ENCODE measurements at places on chromosomes 5 and 9.

DNA sequence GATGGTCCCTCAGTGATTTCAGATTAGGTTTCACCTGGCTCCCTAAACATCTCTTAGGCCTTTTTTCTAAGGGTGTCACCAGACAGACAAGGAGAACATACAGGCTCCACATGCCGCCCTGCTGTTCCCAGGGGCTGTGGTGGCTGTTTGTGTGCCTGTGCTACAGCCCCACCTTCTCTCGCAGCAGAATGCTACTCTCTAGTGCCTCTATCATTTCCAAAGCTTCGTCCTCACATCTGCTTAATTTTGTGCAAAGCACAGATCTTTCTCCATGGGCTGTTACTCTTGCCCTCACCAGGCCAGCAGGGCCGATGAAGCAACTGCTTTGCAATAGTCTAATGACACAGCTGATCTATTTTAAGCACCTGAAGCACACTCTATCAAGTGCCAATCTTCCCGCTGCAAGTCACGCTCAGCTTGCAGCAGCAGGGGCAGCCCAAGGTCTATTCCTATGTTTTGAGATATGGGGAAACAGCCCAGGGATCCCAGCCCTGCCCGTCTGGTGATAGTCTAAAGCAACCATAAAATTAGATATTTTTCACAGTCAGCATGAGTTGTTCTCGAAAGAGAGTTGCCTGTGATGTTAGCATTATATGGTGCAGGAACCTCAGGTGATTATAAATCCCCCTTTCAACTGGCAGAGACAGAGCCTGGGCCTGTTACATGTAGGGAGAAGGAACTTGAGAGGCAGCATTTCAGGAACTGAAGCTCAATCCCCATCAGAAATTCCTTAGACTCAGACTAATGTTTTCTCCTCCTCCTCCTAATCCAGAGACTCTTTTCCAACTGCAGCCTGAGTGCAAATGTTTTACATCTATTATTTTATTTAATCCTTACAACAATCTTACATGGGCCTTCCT is 12.7 kb downstream of the ABLIM3 start:
- no peak for DNase-seq

DNA sequence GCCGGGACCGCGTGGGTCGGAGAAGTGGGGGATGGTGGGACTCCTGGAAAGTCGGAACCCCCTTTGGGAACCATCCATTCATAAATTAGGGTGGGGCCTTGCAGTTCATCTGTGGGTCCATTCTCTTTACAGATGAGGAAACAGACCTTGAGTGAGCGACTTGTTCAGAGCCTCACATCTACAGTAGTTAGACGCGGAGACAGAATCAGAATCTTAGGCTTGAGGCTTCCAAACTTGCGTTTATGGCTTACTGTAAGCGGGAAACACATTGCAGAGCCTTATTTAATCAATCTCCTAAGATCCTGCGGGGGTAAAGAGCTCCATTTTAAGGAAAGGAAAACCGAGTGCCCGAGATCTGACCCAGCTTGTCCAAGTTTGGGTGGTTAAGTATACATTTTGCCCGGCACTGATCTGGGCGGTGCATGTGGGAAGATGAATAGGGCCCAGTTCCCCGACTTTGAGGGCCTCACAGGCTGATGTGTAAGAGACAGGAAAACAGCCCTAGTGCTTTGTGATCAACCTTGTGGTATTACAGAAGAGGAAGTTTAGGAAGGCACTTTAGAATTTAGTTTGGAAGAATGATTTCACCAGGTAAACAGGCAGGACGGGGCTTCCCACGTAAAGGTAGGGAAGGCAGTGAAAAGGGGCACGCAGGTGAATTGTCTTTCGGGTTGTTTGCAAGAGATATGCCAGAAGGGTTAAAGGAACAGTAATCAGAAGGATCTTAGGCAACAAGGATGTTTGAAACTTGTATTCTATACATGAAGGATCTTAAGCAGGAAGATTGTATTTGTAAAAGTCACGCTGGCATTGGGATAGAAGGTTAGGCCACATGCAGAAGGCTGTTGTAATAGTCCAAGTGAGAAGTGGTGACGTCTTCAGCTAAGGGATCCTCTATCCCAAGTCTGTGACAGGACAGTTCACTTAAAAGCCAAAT is 744 bp downstream of the TARS1 start:
- no peak for DNase-seq

DNA sequence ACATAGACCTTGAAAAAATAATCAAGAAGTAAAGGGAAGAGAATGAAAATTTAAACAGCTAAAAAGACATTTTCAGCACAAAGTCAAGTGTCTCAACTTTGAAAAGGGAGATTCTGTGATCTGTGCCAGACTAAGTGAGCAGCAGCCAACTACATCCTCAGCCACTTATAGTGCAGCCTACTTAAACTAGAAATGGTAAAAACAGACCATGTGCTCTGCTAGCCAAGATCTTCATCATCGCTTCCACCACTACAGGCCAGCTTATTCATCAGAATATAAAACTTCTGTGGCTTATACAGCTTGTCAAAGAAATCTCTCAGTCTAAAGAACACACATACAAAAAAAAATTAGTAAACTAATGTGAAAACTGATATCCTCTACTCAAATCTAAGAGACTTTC is 63.5 kb downstream of the CEMIP2 start:
- DNase-seq: no peak

DNA sequence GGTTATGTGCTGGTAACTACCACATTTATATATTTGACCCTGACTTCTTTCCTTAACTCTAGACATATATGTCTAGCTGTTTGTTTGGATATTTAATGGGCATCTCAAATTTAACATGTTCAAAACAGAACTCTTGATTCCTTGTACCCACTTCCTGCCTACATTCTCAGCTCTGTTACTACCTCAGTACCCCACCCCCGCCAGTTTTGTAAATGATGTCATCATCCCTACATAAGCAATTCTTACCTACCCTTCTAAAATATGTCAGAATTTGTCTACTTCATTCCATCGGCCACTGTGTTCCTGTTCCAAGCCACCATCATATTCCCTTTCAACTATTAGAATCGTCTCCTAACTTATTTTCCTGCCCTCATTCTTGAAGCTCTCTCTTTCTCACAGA is 4.8 kb downstream of the RAD50 start:
- no peak for DNase-seq

- DNase-seq: no peak
Observed at GRCh38 chr5:178436326-178436940, 153.8 kb downstream of the COL23A1 start.

DNA sequence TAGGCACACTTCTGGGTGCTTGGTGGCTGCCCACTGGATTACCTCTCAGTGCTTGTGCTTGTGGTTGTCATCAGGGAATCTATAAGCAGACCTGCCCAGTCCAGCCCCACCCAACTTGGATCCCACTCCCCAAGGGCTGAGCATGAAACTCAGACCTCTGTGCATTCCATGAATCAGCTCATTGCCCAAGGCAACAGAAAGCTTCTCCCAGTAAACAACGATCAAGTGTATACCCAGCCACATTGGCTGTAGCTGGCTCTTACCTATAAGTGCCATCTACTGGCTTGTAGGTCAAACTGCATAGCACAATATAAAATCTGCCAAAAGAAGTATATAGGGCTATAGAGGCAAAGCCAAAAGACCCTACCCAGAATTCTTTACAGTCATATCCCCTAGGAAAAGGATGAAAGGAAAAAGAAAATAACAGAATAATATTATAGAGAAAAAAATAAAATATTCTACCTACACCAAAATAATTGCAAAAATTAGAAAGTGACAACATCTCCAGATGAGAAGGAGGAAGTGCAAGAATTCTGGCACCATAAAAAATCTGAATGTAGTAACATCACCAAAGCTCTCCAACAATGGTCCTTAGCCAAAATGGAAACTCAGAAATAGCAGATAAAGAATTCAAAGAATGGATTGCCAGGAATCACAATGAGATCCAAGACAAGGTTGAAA is 321.0 kb upstream of the TRPC7 start:
- no peak for DNase-seq

GRCh38 chr9:2286333-2286705 is 271.2 kb downstream of the SMARCA2 start:
- DNase-seq: no peak

DNA sequence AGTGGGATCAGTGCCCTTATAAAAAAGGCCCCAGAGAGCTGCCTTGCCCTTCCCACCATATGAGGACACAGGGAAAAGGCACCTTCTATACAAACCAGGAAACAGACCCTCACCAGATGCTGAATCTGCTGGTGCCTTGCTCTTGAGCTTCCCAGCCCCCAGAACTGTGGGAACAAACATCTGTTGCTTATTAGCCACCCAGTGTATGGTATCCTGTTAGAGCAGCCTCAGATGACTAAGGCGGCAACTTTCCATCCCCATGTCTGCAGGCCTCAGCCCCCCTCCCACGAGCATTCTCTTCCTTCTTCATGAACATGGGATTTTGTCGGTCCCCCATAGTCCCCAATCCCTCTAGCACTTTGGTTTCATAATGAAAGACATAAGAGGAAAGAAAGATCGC is 202.5 kb upstream of the GAS1 start:
- DNase-seq: no peak

- DNase-seq: no peak
Observed at GRCh38 chr5:74179701-74180100, 460.8 kb downstream of the ENC1 start.

- DNase-seq: no peak
Observed at GRCh38 chr5:166772770-166773169, 1518.7 kb upstream of the WWC1 start.

GRCh38 chr5:81234801-81235200 is 1.7 kb downstream of the CKMT2 start:
- DNase-seq: no peak

DNA sequence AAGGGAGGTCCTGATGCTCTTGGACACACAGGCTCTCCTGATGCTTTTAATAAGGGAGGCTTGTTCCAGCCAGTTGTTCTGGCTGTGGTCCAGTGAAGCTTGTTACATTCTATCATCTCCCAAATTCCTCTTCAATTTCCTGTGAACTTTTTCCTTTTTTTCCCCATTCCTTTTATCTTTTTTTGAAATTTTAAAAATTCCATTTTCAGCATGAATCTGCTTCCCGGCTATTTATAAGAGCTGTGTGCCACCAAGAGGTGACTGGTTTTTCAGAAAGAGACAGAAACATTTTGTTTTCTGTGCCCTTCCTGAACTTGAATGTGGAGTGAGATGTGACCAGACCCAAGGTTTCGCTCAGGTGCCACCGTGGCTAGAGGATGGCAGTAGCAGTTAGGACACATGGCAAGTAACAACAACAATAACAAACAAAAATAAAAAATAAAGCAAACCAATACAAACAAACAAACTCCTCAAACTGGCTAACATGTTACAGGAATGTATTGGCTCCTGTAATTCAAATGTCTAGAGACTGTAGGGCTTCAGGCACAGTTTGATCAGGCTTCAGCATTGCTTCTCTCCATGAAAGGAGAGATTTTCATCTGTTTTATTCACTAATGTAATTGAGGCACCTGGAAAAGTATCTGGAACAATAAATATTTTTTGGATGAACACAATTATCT is 121.1 kb downstream of the BOD1 start:
- DNase-seq: no peak

DNA sequence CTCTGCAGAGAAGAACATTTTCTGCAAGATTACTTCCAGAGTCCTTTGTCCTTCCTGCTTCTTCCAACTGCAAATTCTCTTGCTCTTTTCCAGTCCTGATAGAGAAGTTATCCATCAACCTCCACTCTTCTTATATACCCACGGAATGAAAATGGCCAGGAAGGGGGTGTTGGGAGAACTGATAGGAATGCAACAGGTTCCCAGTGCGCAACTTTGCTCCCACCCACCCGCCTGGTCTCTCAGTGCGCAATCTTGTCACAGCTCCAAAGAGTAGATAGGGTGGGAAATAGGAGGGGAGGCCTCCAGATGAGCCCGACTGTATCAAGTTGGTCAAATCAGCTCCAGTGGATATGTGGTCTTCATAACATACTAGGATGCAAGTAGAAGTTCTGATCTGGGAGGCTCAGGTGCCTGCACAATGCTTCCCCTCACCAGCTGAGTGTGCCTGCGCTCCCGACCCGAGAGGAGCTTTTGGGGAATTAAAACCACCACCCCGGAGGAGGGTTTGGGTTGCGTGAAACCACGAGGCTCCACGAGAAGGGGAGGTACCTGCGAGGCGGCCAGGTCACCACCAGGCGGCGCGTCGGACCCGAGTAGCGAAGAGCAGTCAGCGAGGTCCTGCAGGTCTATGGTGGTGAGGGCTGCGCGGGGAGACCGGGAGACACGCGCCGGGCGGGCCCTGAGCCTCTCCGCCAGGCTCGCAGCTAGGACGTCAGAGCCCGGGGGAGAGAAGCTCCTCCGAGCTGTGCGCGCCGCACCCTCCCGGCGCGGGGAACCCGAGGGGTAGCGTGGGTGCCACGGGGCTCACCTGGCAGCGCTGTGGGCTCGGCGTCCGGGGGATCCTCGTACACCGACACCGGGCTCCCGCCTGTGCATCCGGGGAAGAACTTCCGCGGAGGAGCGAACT is 835 bp downstream of the MCIDAS start:
- no peak for DNase-seq

DNA sequence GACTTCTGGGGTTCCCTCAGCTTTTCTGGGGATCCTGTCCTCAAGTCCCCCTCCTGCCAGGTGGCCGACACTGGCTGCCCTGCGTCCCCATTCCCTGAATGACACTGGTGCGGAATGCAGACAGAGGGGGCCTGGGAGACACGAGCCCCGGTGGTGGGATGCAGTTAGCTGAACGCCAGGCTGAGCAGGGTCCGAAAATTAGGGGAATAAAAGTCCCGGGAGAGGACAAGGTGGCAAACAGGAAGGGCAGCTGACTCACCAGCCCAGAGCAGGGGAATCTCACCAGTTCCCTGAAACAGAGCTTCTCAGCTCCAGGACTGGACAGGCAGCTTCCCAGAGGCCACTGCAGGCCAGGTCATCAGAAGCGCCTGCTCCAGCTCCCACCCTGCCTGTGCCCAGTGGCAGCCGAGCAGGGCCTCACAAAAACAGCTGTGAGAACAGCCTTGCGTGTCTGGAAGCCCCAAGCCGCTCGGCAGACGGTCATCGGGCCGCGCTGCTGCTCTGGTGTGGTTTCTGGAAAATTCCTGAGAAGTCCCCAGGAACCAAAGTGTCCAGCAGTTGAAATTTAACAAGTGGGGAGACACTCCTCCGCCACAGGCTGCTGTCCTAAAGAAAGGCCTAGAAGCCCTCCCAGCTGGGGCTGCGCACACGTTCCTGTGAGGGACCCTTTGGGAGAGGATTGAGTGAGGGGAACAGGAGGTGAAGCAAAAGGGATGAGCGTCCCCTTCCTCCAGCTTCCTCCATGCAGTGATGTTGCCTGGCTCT is 47.6 kb upstream of the EXOC3 start:
- no peak for DNase-seq

DNA sequence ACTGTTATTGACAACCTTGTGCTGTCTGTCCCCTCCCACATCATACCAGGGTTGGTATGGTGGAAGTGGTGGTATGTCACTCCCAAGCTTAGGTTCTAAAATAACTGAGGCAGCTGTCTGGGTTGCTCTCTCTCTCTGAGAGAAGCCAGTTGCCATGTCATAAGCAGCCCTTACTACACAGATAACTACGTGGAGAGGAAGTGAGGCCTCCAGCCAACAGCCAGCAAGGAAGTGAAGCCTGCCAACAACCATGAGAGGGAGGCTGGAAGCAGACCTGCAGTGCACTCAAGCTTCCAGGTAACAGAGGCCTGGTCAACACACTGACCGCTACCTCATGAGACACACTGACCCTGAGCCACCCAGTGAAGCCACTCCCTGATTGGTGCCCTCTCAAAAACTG is 18.6 kb downstream of the CTNNAL1 start:
- no peak for DNase-seq

GRCh38 chr5:13248253-13248652 is 696.2 kb downstream of the DNAH5 start:
- DNase-seq: no peak

- DNase-seq: no peak
Observed at GRCh38 chr9:71743217-71743705, 25.1 kb downstream of the CEMIP2 start.

All from esophagus squamous epithelium (tissue), 5 donors.